EL (cell line): ENCODE measurements at places on chromosomes 5 and 9.

- no peak for DNase-seq
These were observed 71.2 kb downstream of the GHR start for GRCh38 chr5:42494414-42494813.

DNA sequence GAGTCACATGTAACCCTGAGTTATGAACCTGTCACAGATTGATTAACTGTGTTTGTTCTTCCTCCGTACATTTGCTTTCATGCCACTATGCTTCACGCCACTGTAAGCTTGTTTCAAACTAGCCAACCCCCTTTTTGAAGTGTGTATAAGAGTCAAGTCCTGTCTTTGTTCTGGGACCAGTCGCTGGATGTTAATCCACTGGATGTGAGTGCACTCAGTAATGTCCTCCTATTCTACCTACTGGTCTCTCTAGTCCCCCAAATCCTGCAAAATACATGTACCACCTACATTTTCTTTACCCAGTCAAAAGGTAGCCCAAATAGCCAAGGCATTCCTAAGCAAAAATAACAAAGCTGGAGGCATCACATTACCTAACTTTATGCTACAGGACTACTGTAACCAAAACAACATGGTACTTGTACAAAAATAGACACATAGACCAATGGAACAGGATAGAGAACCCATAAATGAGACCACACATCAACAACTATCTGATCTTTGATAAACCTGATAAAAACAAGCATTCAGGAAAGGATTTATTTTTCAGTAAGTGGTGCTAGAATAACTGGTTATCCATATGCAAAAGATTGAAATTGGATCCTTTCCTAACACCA lies 1139.1 kb upstream of the SEMA6A start:
- peak; percentile 11 for DNase-seq

GRCh38 chr9:18829873-18830272 lies 203.1 kb downstream of the SAXO1 start:
- DNase-seq, result peak; percentile 8

DNA sequence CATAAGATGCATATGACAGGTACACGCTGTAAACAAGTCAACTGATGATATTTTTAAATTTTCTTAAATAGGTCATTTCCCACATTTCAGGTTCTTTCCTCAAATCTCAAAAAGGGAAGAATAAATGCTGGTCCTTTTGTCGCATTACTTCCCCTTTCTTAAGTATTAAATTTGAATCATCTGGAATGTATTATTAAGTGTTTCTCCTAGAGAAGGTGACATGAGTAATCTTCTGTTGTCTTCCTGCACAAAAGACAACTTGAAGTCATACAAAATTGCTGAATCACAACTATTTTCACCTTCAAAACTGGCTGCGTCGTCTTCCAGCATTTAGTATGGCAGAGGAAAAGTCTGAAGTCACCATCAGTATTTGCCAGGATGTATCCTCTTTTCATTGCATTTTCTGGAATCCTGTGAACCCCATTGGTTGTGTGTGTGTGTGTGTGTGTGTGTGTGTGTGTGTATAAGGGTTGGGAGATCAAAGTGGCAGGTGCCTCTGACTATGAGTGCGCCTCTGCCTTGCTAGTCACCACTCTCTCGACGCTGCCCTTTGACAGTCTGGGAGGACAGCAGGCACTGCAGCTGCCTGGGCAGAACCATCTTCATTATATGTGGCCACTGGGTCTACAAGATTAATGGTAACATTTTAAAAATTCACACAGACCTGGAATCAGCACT lies 86.9 kb downstream of the MVB12B start:
- DNase-seq, result no peak

DNA sequence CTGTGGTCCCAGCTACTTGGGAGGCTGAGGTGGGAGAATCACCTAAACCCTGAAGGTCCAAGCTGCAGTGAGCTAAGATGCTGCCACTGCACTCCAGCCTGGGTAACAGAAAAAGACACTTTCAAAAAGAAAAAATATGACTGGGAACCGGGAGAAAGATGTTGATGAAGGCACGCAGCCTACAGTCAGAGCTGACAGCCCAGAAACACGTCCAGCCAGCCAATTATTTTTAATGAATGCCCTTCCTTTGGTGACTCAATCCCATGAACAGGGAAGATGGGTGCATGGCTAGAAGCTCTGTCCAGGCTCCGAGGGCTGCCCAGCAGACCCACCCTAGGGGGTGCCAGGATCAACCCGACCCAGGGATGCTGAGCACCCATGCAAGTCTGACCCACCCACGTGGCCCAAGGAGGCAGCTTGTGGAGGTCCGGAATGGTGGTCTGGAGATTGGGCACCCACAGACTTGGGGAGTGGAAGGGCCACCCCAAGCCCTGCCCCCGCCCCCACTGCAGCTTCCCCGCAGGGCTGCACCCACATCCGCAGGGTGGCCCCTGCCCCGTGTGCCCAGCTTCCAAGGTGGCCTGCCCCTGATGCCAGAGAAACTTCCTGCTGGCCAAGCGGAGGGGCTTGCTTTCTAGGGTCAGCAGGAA lies 51.0 kb downstream of the ADAMTS2 start:
- DNase-seq, result no peak

DNA sequence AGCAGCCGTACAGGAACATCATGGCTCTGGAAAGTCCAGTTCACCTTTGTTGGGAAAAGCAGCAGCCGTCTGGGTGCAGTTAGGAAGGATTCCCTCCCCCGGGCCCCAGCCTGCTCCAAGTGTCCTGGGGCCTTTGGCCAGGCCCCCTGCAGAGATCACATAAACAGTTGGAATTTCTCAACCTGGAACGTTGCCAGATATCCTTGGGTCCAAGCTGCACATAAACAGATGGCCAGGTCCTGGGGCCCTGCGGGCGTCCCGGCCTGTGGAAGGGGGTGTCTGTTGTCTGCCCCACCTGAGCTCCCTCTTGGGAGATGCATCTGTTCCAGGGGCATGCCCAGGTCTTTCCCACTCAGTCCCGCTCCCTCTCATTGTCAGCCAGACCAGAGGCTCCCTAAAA lies 92.7 kb downstream of the COL5A1 start:
- peak; percentile 70 for DNase-seq

DNA sequence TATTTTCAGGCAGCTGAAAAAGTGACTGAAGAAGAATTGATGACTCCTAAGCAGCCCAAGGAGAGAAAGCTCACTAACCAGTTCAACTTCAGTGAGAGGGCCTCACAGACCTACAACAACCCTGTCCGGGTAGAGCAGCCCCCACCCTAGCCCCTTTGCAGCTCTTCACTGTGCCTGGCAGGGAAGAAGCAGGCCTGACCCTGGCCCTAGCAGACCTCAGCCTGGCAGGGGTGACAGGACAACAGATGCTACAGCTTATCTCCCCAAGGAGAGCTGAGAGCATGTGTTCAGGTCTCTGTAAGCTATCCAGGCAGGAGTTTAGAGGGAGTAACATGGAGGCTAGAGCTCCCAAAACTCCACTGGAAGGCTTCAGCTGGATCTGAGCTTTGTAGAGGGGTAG lies 31.8 kb downstream of the DNAI1 start:
- no peak for DNase-seq

GRCh38 chr9:86277072-86277471 lies 5.3 kb downstream of the ISCA1 start:
- no peak for DNase-seq

DNA sequence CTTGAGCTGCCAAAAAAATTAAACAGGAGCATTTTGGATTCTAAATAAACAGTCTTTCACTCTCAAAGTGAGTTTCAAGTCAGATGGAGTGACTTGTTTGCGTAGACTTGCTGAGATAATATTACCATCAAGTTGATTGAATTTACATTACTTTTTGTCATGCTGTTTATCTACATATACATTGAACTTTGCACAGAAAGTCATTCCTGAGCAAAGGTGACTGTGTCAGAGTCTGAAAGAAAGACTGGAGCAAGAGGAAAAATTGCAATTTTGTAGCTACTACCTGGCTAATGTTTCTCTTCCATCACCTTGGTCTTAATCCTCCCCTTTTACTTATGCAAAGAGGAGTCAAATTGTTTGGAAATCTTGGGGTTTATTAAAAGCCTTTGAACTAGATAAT lies 179.4 kb downstream of the PTTG1 start:
- no peak for DNase-seq

DNA sequence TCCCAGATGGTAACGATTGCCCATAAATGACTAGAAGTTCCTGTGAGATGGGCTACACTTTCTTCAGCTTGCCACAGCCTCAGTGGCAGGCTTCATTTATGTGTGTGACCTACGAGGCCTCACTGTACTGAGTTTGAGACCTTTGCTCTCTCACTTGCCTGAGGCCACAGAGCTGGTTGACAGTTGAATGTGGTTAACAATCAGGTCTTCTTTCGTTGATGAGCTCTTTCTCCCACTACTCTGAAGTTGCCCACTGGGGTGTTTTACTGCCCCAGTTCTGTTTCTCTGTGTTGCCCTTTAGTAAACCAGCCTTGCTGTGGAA lies 70.5 kb downstream of the CYFIP2 start:
- DNase-seq, result no peak

DNA sequence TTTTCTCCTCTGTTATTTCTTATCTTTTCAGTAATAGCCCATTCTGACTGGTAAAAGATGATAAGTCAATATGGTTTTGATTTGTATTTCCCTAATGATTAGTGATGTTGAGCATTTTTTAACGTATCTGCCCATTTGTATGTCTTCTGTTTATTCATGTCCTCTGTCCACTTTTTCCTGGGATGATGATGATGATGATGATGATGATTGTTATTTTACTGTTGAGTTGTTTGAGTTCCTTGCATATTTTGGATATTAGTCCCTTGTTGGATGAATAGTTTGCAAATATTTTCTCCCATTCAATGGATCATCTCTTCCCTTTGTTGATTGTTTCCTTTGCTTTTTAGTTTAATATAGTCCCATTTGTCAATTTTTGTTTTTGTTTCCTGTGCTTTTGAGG lies 27.0 kb downstream of the UTP15 start:
- peak; percentile 82 for DNase-seq

DNA sequence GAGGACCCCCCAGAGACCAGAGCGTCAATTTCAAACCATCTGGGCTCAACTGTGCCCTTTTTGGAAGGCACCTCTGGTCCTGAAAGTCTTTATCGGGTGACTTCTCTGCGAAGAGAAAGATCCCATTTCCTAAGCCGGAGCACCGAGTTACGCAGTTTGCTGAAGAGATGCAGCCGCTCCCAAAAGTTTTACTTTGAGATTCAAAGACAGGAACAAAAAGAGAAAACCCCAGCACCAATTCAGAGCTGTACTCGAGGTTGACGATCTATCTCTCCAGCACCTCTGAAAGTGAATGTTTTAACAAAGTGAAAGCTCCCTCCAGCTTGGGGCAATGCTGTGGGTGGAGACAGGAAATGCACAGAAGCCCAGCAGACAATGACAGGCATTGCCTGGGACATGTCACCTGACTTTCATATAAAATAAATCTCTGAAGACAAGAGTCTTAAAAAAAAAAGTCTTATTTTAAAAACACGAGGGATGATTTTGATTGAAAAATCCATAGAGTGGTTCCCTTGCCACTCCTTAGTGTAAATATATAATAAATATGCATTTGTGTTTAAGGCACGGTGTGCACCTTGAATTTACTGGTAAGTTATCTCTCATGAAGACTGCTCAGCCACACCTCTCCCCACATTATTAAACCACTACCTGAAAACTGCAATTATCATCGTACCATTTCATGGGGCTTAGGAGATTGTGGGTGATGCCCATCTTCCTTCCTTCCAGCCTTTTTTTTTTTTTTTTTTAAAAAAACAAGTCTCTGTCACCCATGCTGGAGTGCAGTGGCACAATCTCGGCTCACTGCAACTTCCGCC lies 79.9 kb downstream of the FNBP1 start:
- peak; percentile 68 for DNase-seq

- DNase-seq, result peak; percentile 15
These were observed 525 bp upstream of the AK3 start for GRCh38 chr9:4741365-4742089.
